AG09309 (cell line): ENCODE measurements at places on chromosomes 16 and 17.
A peak's percentile ranks its signal among the peaks of the same experiment; 100 is the strongest.

- DNase-seq: peak; percentile 18
Measured at GRCh38 chr17:38702166-38702915, 2.7 kb upstream of the MLLT6 start.

GRCh38 chr17:1119924-1120323 lies 59.9 kb downstream of the ABR start:
- no peak for DNase-seq

DNA sequence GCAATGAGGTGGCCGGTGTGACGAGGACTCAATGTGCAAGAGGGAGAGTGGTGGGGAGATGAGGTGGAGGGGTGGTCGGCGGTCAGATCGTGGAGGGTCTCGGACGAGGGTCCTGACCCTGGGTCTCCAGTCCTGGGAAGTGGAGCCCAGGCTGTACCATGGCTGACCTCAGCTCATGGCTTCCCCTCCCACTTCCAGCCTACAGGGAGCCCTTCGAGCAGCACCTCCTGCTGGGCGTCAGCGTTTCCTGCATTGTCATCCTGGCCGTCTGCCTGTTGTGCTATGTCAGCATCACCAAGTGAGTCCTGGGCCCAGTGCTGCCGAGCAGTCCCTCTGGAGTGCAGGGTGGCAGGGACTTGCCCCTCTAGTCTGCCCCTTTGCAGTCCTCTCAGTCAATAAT lies 41.8 kb downstream of the IL4R start:
- no peak for DNase-seq

DNA sequence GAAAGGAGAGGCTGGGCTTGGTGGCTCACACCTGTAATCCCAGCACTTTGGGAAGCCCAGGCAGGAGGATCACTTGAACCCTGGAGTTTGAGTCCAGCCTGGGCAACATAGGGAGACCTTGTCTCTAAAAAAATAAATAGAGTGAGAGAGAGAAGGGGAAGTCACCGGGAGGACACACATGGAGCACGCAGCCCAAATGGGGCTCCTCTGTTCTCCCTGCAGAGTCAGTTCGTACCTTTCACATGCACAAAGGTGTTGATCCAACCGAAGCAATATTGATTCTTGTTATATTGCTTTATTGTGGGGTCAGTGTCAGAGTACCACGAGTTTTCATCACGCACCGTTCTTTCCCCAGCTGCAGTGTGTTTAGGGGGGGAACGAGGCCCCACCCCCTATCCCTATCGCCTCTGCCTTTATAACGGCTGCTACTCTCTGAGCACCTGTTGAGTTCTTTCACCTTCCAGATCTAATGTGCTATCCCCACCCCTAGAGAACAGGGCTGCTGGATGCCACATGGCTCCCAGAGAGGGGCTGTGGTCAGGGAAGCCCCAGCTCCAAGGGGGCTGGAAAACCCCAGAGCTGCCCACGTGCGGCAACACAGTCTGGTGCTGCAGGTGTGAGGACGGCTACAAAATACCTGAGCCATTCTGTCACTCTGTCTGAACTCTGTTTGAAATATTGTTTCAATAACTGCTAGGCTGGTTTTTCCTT lies 1.0 kb upstream of the TMEM235 start:
- DNase-seq: no peak

- DNase-seq: no peak
Measured at GRCh38 chr16:83940630-83941378, 12.2 kb upstream of the OSGIN1 start.

DNA sequence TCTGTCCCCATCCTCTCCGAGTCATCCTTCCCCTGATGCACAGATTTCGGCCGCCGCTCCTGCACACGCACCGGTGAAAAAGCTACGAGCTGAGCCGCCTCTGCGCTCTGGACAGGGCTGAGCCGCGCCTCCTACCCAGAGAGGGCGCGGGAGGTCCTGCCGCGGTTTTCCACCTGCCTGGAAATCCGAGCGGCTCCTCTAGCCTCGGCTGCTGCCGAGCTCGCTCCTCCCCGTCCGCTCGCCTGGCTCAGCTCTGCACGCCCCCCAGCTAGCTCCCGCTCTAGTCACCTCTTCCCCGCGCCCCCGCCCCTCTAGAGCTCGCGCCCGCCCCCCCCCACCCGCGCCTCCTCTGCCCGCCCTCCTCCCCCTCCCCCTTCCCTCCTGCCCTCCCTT lies 198 bp upstream of the SHISA9 start:
- DNase-seq: no peak

GRCh38 chr17:58006560-58006923 lies 504 bp downstream of the SRSF1 start:
- no peak for DNase-seq

- DNase-seq: peak; percentile 5
Measured at GRCh38 chr17:56819431-56820145, 14.1 kb downstream of the C17orf67 start.

DNA sequence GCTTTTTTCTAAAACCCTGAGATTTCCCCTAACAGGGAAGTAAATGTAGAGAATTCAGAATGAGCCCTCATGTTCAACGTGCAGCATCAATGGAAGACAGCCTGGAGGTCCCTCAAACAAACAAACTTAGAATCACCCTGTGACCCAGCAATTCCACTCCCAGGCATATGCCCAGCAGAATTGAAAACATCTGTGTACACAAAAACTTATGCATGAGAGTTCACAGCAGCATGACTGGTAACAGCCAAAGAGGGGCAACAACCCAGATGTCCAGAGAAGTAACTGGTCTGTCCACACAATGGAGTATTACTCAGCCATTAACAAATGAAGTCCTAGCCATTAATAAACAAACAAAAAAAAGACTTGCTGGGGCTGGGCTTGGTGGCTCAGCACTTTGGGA lies 252.7 kb downstream of the PARN start:
- DNase-seq: no peak

- DNase-seq: no peak
Measured at GRCh38 chr17:30234296-30234695, 1.2 kb downstream of the SLC6A4 start.

GRCh38 chr17:3157218-3157617 lies 29.9 kb upstream of the OR1G1 start:
- DNase-seq: no peak

DNA sequence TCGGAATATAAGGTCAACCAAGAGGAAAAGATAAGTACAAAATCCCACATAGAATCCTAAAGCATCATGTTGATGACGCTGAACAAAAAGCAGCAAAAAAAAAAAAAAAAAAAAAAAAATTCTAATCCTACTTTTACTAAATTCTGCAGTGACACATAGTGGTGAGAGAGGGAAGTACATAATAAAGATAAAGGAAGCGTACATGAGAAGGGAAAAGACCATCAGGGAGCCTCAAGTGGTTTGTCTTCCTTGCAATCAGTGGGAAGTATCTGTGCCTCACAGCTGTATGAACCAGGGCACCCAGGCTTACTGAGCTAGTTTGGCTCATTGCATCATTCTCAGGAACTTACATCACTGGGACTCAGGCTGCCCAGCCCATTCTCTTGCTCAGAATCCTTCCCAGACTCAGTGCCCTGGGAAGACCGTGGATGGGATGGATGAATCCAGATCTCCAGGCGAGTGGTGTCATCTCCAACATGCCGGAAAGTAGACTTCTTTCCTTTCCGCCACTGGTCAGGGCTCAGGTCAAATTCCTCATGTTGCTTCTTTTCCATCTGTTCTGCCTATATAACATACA lies 21.2 kb downstream of the SMG6 start:
- DNase-seq: peak; percentile 87

DNA sequence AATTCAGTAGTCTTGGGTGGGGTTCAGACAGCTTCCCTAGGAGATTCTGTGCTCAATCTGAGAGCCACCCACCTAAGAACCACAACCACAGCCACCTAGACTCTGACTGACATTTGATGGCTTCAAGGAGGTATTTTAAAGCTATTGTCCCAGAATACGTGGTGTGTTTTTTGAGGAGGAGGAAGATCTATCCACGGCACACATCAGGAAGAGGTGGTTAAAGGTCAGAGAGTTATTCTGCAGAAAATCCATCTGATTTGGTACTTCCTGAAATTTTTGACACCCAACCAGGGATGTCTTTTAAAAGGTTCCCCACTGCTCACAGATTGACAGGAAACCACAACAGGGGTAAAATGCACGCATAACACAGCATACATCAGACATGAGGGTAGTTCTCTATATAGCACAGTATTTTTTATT lies 25.1 kb downstream of the SMARCE1 start:
- DNase-seq: no peak

GRCh38 chr17:79814974-79815835 lies 18.3 kb upstream of the CBX8 start:
- no peak for DNase-seq

DNA sequence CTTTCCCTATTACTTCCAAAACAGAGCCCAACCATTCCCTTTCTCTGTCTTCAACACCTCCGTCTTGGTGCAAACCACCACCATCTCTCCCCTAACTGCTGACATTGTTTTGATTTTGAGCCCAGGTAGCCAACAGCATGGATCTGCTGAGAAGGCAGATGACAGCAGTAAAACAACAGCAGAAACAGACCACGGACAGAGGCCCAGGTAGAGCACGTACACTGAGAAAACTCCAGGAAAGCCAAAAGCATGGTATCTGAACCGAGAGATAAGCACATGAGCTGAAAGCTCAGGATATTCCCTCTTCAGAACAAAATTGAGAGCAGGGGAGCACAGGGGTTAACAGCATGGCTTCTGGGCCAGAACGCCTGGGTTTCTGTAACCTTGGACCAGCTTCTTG lies 18.9 kb upstream of the MAP3K14 start:
- DNase-seq: no peak

- no peak for DNase-seq
Measured at GRCh38 chr17:17849147-17849820, 12.5 kb upstream of the SREBF1 start.

- no peak for DNase-seq
Measured at GRCh38 chr17:79098282-79098867, 23.8 kb downstream of the ENGASE start.

GRCh38 chr17:17227608-17228520 lies 9.1 kb downstream of the FLCN start:
- no peak for DNase-seq

DNA sequence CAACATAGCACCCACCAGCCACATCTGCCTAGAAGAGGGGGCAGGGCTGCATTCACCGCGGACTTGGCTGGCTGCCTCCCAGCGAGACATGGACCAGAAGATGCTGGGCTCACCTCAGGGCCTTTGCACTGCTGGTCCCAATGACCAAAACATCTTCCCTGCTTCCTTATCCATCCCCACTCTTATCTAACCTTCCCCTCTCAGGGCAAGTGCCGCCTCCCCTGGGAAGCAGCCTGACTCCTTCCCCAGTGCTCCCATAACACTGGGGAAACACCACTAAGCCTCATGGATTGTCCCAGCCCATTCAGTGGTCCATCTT lies 5.7 kb downstream of the TMC6 start:
- no peak for DNase-seq

DNA sequence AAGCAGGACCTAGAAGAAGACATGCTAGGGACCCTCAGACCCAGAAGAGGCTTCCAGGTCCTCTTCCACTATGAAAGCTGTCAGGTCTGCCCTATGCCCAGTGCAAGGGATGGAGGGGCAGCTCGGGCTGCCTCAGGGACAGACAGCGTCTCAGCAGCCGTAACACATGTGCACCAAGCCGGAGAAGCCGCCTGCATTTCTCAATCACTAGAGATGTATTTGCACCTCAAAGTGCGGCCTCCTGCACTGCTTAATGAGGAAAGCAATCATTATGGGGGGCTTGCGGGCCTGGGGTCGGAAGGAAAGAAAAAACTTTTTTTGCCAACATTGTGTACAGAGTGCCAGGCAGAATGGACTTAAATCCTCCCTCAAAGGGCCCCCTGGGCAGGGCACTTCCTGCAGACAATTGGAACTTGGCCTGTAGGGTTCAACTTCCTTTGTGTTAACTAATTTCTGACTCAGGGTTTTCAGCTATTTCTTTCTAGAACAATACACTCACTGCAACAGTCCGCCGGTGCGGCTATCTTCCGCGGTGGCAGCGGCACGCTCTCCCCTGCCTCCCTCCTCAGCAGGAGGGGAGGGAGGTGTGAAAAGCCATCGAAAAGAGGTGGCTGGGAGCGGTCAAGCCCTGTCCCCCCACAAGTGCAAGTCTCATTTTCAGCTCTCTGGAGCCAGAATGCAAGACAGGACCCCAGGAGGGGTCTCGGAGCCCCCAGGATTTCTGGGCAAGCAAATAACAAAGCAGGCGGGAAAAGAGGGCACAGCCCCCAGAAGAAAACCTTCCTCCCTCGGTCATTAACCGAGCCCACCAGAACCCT lies 101.2 kb downstream of the ZNF423 start:
- no peak for DNase-seq

DNA sequence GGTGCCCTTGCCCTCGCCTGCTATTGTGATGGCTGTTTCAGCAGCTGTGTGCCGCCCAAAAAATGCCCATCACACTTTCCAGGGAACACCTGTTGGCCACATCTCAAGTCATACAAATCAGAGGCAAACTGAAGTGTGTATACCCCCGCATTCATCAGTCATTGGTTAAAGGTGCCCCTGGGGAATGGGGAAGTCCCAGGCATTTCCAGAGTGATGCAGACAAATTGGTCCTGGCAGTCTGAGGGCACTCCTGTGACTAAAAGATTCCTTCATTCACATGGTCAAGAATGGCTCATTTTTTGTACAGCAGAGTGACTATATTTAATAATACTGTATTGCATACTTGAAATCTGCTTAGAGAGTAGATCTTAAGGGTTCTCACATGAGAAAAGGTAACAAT lies 102.9 kb upstream of the TMEM97 start:
- no peak for DNase-seq

DNA sequence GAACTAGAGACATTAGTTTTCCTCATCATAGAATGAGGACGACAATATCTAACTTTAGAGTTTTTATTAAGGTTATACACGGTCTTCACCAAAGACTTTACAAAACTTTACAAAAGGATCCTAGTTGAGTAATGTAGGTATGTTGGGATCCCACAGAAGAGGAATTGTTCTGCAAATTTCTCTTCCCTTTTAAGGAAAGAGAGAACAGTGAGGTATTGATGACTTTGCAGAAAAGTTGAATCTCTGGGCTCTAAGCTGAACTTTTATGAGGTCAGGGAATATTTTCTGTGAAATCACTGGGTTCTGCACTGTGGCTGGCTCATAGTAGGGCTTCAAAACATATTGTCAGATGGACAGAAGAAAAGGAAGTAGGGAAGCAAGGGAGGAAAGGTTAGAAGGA lies 89.8 kb upstream of the PIRT start:
- no peak for DNase-seq

DNA sequence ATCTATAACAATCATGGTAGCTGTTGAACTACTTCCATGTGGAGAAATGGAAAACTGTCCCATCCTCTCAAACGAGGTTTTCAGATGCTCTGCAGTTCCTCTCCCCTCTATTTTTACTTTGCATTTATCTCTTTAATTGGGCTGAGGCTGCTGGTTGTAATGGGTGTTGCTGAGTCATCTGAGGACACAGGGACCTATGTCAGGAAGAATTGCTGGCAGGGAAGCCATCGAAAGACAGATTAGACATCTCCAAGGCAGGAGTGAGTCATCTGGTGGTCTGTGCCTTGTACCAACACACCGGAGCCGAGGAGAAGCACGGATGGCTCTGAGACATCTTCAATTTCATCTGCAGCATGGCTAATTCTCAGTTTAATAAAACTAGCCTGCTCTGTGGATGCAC lies 394.5 kb downstream of the GRIN2A start:
- no peak for DNase-seq

DNA sequence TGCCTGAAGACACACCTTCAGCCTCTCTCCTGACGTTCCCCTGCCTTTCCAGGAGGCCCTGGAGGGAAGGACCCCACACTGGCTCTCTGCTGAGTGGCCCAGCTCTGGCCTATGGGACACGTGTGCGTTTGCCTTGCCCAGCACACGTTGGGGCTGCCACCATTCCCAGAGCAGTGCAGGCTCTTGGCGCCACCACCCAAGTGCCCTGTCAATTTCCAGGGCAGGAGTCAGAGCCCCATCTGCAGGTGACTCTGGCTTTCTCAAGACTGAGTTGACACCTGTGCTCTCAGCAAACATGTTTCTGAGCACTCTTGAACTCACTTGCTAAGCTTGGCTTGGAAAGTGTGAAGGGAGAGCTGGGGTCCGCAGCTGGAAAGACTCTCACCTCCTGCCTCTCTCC lies 4.7 kb upstream of the IRF8 start:
- DNase-seq: no peak
